ENCODE measurements at places on chromosomes 7 and 10.

GRCh38 chr7:93055543-93056107 lies 62.2 kb downstream of the SAMD9 start:
- peak; percentile 87 for DNase-seq

DNA sequence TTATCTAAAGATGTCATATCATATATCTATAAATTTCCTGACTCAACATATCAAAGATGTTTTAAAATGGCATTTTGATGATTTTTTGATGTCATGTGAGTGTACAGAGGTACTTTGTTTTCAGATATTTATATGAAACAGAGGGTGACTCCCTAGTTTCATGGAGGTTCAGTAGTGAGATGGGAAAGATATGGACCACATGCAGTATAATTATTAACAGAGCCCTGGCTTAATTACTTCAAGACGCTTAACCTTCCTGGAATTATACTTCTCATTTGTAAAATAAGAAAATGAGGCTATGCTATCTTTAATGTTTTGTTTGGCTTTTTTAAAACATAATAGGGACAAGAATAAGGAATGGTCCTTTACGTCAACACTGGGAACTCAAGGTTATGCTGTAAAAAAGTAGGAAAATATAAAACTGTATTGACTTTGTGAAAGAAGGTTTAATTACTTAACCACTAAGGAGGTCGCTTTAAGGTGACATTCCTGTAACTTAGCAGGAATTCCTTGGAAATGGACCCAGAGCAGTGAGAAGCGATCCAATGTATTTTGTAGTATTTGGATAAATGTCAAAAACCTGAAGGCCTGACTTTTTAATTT lies 821.0 kb upstream of the IGFBP3 start:
- DNase-seq = no peak

DNA sequence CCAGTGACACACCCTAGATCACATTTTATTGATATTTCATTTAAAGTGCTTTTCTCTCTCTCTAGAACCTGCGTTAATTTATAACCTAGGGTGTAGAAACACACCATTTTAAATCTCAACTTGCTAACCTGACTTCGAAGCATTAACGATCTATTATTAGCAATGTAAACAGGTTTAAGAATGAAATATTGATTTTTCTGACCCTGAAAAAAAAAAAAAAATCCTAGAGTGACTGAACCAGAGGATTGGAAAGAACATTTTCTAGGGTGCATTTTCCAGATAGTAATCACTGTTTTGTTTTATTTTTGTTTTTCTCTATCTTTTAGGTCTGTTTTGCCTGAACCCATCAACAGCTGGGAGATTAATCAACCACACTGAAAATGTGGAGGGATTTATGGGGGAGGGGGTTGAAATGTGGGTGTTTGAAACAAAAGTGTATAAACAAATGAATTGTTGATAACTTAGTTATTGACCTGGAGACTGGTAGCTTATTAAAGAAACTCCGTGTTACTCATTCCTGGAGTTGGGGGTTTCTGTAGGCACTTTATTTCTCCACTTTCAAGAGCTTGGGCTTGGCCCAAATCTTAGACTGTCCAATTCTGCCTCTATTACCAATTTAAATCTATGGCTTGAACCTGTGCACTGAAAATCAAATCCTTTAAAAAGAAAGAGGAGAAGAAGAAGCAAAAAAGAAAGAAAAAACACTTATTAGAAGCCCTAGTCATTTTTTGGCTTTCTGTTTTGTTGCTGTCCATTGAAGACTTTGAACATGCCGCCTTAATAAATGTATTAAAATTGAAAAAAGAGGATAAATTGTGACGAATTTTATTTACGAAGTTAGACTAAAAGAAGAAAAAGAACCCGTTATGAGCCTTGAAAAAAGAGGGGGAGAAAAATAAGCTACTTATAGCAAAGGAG lies 2.8 kb downstream of the HOXA2 start:
- DNase-seq = no peak

DNA sequence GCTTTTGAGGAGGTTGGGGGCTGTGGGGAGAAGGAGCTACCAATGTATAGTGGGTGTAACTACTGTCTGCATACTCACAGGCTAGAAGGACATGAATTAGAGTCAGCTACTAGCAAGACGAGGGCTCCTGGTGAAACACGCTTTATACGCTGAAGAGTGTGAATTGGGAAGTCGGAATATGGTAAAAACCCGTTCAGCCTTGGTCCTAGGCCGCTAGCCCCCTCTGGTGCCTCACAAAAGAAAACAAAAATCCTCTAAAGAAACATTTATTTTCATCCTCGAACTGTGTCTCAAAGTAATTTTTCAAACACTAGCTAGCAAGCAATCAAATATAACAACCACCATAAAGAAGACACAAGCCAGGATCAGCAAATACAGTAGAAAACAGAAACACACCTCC lies 338.1 kb upstream of the SEMA3C start:
- peak; percentile 46 for DNase-seq

- peak; percentile 5 for DNase-seq
Measured at GRCh38 chr7:134891262-134891695, 95.0 kb upstream of the AGBL3 start.

GRCh38 chr10:24723386-24723787 lies 300 bp downstream of the ARHGAP21 start:
- peak; percentile 37 for DNase-seq

DNA sequence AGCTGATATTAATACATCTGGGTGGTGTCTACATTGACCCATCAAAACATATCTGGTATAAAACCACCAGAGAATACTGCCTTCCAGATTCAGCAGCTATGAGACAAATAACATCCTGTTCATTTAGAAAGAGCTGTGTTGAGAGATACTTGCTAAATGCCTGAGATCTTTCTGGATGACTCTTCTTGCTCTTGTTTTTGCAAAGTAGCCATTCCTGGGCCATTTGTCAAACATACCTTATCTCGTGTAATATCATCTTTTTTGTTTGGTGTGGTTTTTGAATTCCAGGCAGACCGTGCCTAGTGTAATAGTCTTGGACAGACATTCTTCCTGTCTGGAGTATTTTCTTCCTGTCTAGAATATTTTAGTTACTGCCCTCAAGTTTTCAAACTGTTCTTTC lies 74.7 kb upstream of the PRR15 start:
- DNase-seq = no peak

DNA sequence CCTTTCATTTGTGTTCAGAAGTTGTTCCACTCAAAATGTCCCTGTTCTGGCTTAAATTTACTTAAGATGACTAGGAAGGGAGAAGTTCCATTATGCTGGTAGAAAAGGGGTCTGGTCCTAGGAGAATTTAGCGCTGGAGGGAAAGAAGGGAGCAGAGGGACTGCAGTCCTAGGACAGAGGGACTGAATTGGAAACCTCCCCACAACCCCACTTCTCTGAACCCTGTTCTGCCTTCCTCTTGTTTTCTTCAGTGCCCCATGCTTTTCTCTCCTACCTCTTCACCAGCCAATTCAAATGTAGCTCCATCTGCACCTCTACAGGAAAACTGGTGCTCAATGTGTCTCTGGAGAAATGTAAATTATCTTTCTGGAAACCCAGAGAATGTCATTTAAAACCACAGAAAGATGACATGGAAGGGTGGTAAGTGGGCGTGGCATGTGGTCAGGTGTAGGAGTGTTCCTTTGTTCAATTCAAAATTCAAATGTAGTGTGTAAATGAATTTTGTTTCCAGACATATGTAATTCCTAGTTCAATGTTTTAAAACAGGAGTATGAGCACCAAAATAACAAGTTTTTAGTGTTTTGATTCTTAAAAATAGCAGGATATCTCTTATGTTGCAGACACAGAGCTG lies 24.0 kb upstream of the RHOBTB1 start:
- peak; percentile 39 for DNase-seq

GRCh38 chr7:19026888-19027287 lies 90.5 kb downstream of the TWIST1 start:
- no peak for DNase-seq

GRCh38 chr7:7156663-7157062 lies 25.7 kb upstream of the C1GALT1 start:
- peak; percentile 53 for DNase-seq

Measured in hematopoietic multipotent progenitor cell treated with erythropoietin and hydrocortisone succinate and interleukin-3 and kit ligand, for 6 days (in vitro differentiated cells).